Activated CD8-positive, alpha-beta memory T cell treated with anti-CD3 and anti-CD28 coated beads for 24 hours (primary cell): ENCODE measurements at places on chromosomes 16 and 17.

DNA sequence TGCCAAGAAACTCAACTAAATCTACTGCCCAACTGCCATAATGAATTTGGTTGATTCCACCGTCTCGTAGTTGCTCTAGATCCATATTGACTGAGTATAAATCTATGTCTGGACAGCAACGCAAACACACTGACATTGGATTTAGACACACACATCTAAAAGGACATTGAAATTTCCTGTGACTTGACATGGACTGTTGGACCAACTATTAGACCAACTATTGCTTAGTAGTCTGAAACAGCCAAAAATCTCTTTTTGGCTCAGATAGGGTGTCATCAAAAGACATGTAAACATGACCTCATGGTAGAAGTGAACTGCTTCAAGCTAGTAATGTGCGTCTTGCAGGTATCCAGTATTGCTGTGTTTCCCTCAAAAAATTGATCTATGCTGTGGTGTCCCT, 31.3 kb downstream of the KIAA0513 start:
- DNase-seq: no peak

DNA sequence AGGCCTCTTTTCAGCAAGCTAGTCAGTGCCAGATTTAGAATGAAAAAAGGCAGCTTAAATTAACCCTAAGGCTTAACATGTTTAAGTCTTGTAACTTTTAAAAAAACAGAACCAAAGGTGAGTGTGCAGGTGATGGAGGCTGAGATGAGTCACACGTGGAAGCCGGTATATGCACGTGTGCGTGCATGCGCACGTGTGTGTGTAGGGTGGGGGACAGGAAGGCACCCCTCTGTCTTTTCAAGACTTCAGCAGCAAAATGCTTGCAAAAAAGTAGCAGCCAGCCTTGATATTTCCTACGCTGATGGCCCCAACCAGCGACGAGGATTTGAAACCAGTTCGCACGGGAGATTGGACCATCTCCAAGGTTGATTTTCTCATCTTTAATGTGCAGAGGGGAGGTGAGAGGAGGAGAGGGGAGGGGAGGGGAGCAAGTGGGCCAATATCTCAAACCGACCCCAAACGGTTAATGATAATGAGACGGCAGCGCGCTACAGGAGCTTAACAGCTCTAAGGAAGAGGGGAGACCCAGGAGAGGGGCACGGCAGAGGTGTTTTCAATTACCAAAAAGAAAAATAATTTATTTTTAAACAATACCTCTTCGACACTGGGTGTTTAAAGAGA, 154.7 kb downstream of the ZNF423 start:
- no peak for DNase-seq

GRCh38 chr16:16021988-16022682, 72.7 kb downstream of the ABCC1 start:
- no peak for DNase-seq

- DNase-seq: no peak
Measured at GRCh38 chr17:57125406-57125805, 40.4 kb downstream of the AKAP1 start.

- DNase-seq: no peak
Measured at GRCh38 chr17:27635275-27635823, 4.4 kb downstream of the LGALS9 start.
